CD4-positive, alpha-beta T cell treated with Interleukin-4 for 1 hour (primary cell): ENCODE measurements at places on chromosomes 12 and 14.

DNA sequence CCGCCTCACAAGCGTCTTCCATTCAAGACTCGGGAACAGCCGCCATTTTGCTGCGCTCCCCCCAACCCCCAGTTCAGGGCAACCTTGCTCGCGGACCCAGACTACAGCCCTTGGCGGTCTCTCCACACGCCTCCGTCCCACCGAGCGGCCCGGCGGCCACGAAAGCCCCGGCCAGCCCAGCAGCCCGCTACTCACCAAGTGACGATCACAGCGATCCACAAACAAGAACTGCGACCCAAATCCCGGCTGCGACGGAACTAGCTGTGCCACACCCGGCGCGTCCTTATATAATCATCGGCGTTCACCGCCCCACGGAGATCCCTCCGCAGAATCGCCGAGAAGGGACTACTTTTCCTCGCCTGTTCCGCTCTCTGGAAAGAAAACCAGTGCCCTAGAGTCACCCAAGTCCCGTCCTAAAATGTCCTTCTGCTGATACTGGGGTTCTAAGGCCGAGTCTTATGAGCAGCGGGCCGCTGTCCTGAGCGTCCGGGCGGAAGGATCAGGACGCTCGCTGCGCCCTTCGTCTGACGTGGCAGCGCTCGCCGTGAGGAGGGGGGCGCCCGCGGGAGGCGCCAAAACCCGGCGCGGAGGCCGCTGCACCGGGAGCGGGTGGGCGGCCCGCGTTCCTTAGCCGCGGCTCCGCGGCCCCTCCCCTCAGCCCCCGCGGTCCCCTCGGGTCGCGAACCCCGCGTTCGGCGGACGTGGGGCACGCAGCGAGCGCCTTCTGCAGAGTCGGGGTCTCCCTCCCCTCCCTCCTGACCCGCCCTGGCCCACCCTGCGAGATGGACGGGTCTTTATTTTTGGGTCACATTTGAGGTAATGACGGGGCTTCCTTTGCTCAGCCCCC, at the start of gene UBC:
TSS of gene UBC (minus strand) at position 259 of the 847 bp plus-strand sequence. CDS start 879 bp downstream, outside the sequence.
- peak; percentile 94 for DNase-seq

DNA sequence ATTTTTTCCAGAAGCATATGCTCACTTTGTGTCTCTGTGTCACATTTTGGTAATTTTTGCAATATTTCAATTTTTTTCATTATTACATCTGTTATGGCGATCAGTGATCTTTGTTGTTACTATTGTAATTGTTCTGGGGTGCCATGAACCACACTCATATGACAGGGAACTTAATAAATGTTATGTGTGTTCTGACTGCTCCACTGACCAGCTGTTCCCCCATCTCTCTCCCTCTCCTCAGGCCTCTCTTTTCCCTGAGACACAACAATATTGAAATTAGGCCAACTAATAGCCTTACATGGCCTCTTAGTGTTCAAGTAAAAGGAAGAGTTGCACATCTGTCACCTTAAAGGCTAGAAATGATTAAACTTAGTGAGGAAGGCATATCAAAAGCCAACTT, 46.0 kb downstream of the SCN8A start:
- DNase-seq: no peak

DNA sequence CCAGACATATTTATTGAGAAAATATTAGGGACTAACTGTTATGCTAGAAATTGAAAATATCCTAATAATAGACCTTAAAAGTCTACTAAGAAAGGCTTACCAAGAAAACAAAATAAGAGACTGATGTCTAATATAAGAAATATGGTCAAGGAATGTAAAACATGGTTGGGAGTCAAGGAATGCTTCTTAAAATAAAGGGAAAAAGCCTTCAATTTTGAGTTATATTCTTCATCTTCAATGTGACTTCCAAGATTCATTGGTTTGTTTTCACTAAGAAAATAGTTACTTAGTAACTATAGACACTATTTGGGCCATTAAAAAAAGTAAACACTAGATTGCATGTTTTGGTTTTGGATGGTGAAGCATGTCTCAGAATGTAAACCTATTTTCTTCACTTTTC, 88.1 kb upstream of the ETV6 start:
- DNase-seq: no peak

DNA sequence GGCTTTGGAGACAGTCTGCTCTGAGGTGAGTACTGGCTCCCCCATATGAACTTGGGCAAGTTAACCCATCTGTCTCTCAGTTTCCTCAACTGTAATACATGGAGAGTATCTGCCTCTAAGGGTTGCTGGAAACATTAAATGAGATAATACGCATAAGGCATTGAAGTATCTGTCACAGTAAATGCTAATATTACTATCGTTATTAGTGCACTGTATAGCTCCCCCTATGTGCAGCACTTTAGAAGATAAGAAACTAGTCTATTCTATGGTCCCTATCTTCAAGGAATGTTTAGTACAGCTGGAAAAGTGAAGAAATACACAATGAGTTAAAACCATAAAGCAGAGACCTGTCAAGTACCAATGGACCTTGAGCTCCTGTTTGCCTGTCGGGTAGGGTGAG, 51.7 kb upstream of the CFL2 start:
- no peak for DNase-seq

DNA sequence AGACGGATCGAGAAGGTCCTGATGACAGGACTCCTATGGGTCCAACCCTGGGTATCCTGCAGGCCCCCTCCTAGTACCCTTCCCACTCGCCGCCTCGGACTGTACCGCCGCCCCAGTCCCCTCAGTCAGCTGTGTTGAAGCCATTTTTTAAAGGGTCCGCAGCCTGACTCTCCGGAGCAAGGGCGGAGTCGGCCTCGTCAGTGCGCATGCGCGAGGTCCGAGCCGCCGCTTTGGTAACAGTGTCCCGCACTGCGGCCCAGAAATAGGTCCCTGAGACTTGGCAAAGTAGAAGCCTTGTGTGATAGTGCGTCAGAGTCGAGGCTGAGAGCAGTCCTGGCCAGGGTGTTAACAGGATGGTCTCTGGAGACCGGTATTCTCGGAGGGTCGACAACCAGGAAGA, 769.0 kb upstream of the ALG10B start:
- no peak for DNase-seq

DNA sequence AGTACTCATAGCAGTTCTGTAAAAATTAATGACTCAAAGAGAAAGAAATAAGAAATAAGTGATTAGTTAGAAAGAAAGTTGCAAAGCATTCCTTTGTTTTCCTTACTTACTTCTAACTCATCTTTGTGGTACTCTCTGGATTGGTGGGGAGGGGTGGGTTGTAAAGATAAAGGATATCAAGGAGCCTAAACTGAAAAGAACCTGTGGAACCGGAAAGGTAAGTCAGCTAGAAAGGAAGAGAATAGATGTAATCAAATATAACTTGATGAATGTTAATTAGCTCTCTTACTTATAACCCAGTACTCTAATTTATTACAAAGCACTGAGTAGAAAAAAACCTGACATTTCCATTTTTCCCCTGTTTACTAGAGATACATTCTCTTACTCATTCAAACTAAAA, 37.5 kb upstream of the KRR1 start:
- DNase-seq: no peak

DNA sequence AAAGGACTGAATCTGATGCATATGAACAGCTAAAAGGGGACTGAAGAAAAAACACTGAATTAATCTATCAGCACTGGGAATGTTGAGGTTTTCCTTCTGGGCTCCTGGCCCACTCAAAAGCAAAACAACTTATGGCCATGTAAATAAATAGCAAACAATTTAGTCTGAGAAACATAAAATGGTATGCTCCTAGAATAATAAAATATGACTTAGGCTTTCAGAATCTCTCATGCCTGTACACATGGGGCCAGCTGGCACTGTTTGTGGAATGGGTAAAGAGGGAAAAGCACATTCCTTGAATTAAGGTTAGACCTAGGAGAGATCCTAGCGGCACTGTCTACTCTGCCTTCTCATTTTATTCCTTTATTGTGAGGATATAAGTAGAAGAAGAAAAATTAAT, 6.2 kb downstream of the KLHDC2 start:
- no peak for DNase-seq

- DNase-seq: no peak
Measured at GRCh38 chr14:50615056-50615455, 53.0 kb downstream of the SAV1 start.

DNA sequence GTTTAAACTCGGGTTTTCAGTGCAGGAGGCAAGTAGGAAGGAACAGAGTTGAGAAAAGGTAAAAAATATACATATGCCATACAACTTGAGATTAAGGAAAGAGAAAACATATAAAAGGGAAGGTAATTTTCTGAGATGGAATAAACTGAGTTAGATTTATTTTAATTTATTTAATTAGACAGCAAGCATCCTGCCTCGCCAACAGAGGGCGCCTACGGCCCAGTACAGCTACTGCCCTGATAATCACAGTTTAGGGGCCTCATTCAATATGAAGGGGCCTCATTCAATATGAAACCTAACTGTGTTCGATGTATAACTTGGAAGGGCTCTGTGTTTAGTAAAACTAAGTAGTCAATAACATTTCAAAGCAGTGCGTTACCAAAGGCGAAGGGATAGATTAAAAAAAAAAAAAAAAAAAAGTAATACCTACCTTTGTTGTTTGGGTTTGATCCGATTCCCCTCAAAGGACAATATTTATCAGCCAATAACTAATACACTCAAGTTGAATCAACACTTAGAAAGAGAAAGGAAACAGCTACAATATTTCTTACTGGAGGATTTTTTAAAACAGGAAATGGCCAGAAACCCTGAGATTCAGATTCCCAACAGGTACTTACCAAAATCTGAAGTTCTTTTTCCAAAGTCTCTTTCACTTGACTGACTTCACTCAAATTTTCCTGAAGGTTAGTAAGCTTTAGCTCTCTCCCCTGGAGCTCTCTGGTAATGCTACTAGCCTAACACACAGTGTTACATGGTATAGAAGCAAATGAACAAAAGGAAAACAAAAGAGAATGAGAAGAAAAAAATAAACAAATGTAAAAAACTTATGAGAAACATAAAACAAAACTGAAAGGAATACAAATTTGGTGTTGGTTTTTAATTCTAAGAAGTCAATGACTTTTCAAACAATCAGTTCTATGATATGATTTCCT, 70.0 kb upstream of the VPS33A start:
- DNase-seq: peak; percentile 29

DNA sequence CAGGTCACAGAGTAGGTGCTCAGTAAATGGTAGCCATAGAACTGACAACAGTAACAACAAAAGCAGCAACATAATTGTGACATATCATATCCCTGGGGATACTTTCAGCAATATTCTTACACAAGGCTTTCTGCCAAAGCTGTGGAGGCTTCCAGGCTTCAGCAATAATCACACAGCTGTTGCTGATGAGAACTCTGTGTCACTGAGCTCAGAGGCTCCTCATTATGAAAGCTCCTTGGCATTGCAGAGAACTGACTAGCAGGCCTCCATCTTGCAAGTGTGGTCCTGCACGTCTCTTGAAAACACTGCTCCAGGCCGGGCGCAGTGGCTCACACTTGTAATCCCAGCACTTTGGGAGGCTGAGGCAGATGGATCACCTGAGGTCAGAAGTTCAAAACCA, 97.3 kb upstream of the BTG1 start:
- DNase-seq: no peak

DNA sequence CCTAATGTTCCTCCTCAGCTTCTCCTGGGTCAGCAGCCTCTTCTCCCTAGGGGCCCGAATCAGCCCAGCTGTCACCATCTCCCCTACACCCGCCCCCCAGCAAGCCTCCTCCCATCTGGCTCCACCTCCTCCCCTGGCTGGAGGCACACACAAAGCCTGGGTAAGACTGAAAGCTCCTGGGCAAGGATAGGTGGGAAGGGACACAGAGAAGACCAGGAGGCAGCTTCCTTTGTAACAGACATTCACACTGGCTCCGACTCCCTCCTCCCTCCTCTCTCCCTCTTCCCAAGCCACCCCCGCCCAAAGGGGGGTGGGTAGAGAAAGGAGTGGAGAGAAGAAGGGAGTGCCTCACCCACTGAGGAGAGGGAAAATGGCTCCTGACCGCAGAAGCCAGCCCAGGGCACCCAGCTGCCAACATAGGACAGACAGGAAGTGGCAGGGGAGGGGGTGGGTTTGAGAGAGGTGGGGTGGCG, 4.0 kb downstream of the CHD4 start:
- peak; percentile 45 for DNase-seq

- no peak for DNase-seq
Measured at GRCh38 chr12:109504068-109504467, 26.6 kb downstream of the UBE3B start.

GRCh38 chr12:115273456-115273855, 589.5 kb upstream of the TBX3 start:
- DNase-seq: no peak

GRCh38 chr14:37466003-37466622, 128.9 kb downstream of the FOXA1 start:
- DNase-seq: no peak

- DNase-seq: no peak
Measured at GRCh38 chr14:69005432-69006148, 26.5 kb upstream of the ACTN1 start.

DNA sequence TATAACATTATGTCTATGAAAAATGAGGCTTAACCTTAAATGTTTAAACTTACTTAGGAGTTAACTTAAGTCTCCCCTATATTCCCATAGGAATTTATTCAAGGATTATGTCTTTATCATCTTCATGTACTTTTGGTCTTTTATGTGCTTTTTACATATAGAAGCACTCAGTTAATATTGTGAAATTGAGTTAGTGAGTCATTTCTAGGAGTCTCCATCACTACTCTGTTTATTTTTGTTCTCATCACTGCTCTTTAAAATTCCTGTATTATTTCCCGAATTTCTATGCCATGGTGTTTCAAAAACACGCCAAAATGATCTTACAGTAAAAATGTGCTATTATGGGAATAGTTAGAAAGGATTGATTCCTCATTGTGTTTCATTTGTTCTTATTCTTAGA, 31.6 kb downstream of the TBC1D15 start:
- no peak for DNase-seq

GRCh38 chr12:118358612-118359540, 13.8 kb downstream of the TAOK3 start:
- DNase-seq: no peak

GRCh38 chr12:44046732-44047417, 211.0 kb downstream of the TMEM117 start:
- DNase-seq: no peak

GRCh38 chr14:105854600-105855245, 328.3 kb downstream of the TMEM121 start:
- DNase-seq: no peak

GRCh38 chr12:98344046-98344930, 171.1 kb upstream of the TMPO start:
- no peak for DNase-seq

GRCh38 chr12:54060174-54060974, 6.7 kb downstream of the HOXC4 start:
- DNase-seq: no peak

- peak; percentile 23 for DNase-seq
Measured at GRCh38 chr12:32107359-32108267, 966 bp downstream of the BICD1 start.
